ENCODE measurements at places on chromosomes 16 and 17.

DNA sequence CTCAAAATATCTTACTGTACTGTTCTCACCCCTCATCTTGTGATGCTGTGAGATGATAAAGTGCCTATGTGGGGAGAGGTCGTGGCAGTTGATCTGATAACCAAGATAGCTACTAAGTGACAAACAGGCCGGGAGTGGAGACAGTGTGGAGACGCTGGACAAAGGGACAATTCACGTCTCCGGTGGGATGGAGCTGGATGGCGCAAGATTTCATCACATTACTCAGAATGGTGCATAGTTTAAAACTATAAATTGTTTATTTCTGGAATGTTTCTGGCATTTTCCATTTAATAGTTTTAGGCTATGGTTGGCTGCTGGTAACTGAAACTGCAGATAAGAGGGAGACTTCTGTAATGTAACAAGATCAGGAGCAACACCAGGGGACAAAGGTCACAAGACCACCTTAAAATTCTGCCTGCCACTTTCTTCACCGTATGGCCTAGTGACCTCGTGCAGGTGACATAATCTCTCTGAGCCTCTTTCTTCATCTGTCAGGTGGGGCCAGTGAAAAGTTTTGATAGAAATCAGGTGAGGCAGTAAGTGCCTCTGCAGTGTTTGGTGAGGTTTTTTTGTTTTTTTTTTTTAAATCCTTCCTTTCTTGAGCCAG lies 54.4 kb upstream of the LGALS9 start:
- DNase-seq: no peak

- no peak for DNase-seq
These were observed 16.9 kb downstream of the EMC8 start for GRCh38 chr16:85782451-85782850.

DNA sequence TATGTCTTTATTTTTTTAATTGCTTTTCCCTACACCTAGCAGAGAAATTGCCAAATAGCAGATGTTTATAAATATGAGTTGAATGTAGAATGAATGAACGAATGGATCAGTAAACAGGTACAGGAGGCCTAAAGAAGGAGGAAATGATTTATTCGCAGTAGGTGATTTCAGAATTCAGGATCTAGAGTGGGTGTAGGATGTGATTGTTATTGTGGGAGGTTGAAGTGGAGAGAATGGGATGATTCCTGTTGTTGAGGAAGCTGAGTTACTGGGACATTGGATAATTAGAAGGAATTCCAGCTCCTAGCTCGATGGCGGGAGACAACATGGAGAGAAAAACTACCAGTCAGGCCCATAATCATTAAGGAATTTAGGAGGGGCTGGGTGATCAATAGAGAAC lies 42.2 kb downstream of the MRTFB start:
- no peak for DNase-seq

DNA sequence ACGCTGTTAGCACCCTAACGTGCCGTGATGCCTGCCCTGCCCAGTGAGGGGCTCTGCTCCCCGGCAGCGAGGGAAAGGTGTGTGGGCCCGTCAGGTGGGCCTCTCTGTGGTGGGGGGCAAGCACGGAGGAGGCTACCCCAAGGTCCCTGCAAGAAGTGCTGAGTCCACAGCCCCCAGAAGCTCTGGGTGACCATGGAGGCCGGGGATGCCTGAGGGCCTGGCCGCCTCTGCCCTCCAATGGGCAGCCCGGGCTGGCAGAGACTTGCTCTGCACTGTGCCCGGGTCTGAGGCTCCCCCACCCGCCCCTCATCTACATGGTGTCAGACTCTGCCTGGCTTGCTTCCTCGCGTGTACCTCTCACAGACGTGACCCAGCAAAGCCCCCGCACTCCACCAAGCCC lies 12.2 kb downstream of the SLC38A10 start:
- no peak for DNase-seq

GRCh38 chr17:55219934-55220333 lies 44.8 kb upstream of the HLF start:
- no peak for DNase-seq

GRCh38 chr16:88700636-88701482 lies 5.3 kb downstream of the RNF166 start:
- peak; percentile 74 for DNase-seq

GRCh38 chr16:85829171-85829719 lies 29.8 kb downstream of the COX4I1 start:
- DNase-seq: no peak

DNA sequence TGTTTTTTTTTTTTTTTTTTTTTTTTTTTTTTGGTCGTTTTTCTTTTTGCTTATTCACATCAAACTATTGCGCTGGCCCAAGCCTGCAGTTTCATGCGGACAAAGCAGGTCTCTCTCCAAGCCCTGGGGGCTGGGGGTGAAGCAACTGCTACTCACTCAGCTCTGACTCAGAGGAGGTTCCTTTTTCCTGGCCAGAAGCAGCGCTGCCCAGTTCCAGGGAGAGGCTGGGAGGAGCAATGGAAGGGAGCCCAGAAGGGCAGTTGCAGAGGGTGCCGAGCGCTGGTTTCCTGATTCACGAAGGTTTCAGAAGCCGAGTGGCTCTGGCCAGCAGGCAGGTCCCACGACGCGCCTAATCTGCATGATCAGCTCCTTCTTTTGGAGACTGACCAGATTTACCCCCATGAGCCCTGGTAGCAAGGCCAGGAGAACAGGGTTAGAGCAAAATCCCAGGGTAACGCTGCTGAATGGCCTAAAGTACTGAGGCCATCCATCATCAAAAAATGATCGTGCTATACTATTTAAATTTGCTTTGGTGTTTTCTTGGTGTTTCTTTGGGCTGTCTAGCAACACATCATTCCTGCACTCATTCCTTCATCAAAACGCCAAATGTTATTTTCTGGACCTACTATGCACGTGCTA lies 144.7 kb upstream of the SOX9 start:
- peak; percentile 99 for DNase-seq

- DNase-seq: no peak
These were observed 473.9 kb downstream of the XYLT1 start for GRCh38 chr16:16996827-16997226.

DNA sequence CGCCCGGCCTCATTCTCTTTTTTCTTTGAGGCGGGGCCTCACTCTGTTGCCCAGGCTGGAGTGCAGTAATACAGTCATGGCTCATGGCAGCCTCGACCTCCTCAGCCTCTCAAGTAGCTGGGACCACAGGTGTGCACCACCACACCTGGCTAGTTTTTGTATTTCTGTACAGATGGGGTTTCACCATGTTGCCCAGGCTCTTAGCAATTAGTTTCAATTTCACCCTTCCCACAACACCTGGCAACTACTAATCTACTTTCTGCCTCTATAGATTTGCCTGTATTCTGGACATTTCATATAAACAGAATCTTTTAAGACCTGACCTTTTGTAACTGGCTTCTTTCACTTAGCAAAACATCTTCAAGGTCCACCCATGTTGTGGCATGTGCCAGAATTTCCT lies 8.0 kb upstream of the NT5M start:
- no peak for DNase-seq

DNA sequence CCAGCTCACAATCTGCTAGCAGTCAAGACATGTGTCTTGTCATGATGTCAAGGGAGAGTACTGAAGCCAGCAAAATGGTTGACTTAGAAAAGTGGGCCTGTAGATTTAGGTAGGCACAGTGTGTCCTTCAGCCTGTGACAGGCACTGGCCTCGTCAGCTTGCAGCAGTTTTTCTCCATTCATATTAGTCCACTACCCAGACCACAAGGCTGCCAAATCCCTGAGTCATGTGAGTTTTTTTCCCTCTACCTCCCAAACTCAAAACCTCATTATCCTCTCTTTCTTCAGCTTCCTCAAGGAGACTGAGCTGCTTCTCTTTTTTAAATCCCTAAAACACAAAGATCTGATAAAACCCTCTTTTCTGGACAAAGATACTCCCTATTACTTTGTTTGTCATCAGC lies 102.6 kb upstream of the HS3ST3A1 start:
- DNase-seq: peak; percentile 30

DNA sequence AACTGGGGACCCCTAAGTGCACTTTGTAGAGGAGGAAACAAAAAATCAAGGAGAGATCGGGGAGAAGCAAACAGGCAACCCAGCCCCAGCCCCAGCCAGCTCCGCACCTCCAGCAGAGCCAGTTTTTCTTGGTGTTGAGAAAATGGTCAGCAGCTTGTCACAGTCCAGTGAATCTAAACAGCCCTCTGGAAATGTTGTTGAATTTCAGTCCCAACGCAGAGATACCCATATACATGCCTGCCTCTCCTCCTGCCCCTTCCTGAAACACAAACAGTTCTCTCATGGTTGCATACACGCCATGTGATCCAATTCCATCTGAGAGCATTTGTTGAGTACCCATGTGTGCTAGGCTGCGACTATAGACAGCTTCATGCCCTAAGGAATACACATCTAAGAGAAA lies 42.4 kb upstream of the LHX1 start:
- no peak for DNase-seq

DNA sequence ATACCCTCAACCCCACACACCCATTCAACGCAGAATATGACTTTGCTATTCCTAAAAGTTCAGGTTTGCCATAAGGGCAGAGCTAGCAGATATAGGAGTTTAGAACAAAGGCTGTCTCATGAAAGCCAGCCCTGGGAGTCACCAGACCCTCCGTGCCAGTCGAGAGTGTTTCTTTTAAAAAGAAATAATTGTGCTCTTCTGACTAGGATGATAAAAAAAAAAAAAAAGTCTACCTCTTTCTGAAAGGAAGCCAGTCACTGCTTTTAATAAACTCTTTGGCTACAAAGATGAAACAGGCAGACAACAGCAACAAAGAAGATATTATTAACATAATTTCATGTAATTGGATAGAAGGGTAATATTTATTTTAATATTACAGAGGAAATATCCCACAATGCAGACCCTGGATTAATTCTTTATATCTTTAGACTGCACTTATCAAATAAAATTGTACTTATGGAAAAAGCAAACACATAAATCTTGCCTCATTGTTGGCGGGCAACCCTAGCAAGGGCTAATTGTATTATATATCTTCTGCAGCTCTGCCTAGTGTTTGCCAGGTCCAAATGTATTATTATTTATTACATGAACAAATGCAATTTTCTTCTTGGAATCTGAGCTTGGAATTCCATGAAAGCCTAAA lies 277.5 kb upstream of the DYNLRB2 start:
- no peak for DNase-seq

GRCh38 chr17:79203016-79203415 lies 128.4 kb downstream of the ENGASE start:
- DNase-seq: no peak

DNA sequence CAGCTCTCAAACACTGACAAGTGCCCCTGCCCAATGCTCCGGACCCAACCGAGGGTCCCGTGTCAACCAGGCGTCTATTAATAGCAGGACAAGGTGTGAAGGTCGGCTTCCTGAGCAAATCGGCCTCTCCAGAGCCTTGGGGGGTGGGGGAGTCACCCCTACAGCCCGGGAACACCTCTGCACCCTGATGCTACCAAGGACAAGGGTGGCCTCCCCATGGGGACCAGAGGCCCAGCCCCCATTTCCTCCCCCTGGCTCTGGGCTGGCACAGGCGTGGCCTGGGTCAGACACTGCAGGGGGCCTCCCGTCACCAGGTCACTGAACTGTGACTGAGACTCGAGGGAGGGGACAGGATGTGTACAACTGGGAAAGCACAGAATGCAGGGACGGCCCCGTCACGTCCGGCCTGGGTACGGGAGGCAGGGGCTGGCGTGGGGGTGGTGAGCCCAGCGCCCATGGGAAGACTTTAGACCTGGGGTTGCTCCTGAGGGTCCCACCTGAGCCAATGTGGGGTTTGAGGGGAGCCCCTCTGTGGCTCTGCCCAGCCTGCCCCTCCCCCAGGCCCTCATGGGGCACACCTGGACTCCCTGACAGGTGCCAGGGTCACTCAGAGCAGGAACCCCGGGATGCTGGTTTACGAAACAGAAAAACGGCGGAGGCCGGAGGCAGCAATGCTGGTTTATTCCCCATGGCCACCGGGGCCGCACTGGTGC lies 579 bp upstream of the CYBA start:
- no peak for DNase-seq

DNA sequence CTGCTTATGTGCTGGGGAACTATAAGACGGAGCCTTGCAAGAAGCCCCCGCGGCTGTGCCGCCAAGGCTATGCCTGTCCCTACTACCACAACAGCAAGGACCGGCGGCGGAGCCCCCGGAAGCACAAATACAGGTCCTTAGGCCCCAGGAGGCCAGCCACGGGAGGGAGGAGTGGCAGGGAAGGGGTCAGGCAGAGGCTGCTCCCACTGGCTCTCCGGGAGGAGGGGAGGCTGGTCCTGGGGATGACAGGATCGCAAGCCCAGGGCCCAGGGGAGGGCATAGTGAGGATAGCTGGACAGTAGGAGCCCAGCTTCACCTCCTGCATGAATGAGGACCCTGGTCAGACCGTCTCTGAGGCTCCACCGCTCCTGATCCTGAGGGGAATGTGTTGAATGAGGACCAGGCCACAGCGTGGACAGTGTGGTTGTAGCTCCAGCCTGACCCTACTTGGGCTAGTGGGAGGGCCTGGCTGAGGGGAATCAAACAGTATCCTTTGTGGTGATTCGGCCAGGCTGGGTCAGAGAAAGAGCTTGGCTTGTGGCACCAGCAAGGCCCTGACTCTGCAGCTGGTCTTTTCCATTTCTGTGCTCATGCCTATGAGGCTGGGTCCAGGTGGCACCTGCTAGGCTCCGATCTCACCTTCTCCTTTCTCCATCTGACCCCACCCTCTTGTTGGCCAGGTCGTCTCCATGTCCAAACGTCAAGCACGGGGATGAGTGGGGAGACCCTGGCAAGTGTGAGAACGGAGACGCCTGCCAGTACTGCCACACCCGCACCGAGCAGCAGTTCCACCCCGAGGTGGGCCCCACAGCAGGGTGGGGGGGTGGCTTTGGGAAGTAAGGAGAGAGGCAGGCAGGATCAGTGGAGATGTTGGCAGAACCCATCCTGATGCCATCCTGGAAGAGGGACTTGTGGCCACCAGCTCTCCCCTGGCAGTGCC lies 28.7 kb downstream of the UNK start:
- no peak for DNase-seq

DNA sequence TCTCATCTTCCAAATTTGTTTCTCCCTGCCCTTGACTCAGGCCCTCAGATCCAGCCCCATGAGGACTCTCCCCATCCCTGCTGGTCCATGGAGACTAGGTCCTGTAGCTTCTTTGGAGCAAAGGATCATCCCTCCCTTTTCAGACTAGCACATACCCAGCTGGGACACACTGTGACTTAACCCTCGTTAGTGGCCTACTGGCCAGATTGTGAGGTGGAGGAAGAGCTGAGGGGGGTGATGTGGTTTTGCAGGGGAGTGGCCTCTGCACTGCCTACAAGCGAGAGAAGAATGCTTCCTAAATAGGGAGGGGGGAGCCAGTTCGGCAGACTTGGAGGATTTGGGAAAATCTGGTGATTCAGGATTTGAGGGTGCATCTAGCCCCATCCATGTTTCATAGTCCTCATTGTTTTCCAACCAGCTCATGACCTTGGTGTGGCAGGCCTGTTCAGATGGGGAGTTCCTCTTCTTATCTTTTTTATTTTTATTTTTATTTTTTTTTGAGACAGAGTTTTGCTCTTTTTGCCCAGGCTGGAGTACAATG lies 47.8 kb upstream of the SLC47A1 start:
- DNase-seq: no peak
